ENCODE measurements at places on chromosomes 12 and 14.

DNA sequence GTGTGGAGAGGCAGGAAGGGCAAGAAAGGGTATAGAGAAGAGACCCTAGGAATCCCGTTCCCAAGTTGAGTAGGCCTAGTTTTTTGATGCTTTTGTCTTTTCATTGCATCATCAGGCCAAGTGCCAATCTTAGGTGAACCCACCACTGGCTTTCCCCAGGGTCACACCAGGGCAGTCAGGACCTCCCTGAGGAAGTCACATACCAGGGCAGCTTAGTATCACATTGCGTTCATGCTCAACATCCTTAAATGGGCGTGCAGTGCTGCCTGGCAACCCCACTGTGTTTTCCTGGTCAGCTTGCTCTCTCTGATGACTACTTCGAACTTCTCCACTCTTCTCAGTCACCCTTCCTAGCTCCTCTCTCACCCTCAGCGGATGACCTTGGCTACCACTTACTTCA is 9.0 kb downstream of the ASIC1 start:
- no peak for DNase-seq

DNA sequence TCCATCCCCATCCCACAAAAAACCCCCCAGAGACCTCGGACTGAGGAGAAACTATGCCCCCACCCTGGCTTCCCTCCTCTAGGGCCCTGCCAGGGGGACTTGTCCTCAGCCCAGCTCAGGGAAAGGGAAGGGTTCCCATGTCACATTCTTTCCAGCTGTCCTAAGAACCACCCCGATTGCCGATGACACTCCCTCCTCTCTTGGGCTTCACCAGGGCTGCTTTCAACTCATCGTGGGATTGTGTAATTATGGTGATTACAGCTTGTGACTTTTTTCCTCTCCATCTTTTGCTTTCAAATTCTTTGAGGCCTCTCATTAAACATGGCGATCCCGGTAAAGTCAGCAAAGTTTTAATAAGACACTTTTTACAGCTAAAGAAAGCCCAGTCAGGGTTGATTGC is 344.0 kb downstream of the DPF3 start:
- DNase-seq = no peak

GRCh38 chr14:63496837-63497400 is 46.3 kb downstream of the PPP2R5E start:
- no peak for DNase-seq

GRCh38 chr14:101470266-101470665 is 91.0 kb upstream of the DIO3 start:
- no peak for DNase-seq

GRCh38 chr14:60655898-60656685 is 6.8 kb upstream of the SIX1 start:
- no peak for DNase-seq

DNA sequence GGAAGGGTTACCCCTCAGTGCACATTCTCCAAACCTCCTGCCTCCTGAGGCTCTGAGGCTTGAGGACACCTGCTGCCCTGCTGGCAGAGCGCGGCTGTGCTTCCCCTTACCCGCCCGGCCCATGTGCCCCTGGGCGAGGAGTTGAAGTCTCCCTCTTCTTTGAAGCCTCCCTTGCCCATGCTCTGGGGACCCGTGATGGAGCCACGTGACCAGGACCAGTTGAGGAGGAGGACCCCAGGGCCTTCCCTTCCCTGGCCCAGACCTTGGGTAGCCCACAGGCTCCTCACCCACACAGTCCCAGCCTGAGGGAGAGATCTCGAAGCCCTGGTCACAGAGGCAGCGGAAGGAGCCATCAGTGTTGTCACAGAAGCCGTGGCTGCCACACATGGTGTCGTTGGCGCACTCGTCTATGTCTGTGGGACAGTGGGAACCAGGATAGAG is 12.9 kb downstream of the ISCA2 start:
- DNase-seq = no peak

- DNase-seq = no peak
Measured at GRCh38 chr12:110310763-110311162, 29.7 kb downstream of the ATP2A2 start.

GRCh38 chr12:25792031-25792430 is 166.5 kb upstream of the RASSF8 start:
- no peak for DNase-seq

- DNase-seq = no peak
Measured at GRCh38 chr14:81727218-81727617, 193.6 kb upstream of the SEL1L start.

GRCh38 chr14:99510556-99511139 is 29.4 kb downstream of the CCNK start:
- DNase-seq = no peak

DNA sequence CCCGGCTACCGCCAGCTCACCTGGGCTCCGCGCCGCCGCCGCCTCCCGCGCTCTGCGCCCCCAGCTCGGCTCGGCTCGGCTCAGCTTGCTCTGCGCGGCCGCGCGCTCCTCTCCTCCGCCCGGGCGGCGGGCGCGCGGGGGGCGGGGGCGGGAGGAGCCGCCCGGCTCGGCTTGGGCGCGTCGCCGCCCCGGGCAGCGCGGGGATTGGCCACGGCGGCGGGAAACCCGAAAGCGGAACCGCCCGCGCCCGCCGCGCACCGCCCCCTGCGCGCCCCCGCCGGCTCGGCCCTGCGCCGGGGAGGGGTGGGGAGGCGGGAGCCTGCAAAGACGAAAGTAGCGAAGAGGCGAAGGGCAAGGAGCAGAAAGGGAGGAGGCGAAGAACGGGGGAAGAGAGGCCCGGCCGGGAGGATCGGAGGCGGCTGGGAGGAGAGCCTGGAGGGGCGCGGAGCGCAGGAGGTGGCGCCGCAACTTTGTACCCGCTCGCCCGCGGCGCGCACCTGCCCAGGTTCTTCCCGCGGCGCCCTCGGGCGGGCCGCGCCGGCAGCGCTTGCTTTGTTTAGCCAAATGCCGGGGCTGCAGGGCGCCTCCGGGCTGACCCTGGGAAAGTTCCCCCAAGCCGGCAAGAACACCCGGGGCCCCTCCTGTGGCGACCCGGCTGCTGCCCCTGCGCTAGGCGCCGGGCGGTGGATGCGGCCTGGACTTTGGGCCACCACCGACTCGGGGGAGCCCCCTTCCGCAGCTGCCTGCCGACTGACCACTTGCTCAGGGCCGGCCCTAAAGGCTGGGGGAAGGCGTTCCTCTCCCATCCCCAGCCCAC is at the start of gene CAMKK2:
TSS of gene CAMKK2 (minus strand) at position 92 of the 817 bp plus-strand sequence. CDS start 22,183 bp downstream, outside the sequence.
- peak; percentile 68 for DNase-seq

- no peak for DNase-seq
Measured at GRCh38 chr14:53367644-53368026, 214.5 kb upstream of the DDHD1 start.

DNA sequence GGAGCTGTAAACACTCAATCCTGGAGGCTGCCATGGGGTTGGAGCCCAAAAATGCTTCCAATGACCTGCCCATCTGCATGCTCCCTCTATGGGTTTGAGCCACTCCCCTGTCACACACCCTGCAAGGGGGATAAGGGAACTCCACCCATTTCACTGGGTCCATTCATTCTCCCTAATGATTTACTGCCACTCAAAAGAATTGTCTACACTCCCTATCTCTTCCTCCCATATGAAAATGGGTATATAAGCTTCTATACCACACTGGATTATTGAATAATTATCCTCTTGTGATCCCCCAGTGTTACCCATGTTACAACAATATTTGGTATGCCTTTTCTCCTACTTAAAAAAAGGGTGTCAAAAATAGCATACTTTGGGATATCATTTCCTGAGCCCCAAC is 260.8 kb upstream of the CCDC196 start:
- no peak for DNase-seq

DNA sequence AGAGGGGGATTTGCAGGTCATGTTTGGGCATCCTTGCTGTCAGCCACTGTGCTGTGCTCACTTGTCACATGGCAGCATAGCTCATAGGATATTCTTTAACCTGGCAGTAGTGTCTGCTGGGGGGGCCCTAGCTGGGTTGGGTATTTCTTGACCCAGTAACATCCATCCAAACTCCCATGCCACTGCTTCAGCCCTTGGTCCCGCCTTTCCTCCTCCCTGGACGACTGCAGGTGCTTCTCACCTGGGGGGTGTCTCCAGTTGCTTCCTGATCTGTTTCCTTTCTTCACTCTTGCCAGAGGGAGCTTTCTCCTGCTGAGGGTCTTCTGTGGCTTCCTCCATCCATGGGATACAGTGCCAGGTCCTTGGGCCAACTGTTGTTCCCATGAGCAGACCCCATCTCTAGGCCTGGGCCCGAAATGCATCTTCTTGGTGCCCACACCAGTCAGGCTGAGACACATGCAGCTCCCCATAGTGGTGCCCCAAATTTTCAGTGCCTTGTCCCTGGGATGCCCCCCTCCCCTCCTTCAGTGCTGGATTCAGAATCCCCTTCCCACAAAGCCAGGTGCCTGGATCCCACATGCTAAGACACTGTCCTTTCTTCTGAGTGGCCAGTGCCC is 20.5 kb downstream of the C14orf132 start:
- no peak for DNase-seq

GRCh38 chr12:16347391-16348298 is at the start of gene MGST1:
Gene MGST1, plus strand, starts transcription at chr12:16347645. Its CDS starts 6,608 bp downstream, at chr12:16354253.
- DNase-seq = no peak

- no peak for DNase-seq
Measured at GRCh38 chr14:94761348-94761996, 8.4 kb downstream of the GSC start.

- DNase-seq = no peak
Measured at GRCh38 chr12:102958073-102958829, 777 bp downstream of the ASCL1 start.

DNA sequence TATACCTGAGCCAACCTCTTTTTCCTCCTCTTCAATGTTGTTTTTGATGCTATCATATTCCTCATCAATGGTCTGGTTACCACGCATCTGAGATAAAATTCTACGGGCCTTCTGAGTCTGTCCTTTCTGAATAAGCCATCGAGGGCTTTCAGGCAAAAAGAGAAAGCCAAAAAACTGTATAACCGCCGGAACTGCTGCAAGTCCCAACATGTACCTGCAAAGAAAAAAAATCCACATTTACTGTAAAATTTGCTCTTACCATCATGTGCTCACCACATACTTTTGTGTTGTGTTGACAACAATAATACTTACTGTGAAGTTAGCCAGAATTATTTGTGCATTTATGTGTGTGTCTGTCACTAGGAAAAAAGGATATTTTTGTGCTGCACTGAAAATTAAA is 77.6 kb downstream of the SLC2A13 start:
- DNase-seq = no peak

DNA sequence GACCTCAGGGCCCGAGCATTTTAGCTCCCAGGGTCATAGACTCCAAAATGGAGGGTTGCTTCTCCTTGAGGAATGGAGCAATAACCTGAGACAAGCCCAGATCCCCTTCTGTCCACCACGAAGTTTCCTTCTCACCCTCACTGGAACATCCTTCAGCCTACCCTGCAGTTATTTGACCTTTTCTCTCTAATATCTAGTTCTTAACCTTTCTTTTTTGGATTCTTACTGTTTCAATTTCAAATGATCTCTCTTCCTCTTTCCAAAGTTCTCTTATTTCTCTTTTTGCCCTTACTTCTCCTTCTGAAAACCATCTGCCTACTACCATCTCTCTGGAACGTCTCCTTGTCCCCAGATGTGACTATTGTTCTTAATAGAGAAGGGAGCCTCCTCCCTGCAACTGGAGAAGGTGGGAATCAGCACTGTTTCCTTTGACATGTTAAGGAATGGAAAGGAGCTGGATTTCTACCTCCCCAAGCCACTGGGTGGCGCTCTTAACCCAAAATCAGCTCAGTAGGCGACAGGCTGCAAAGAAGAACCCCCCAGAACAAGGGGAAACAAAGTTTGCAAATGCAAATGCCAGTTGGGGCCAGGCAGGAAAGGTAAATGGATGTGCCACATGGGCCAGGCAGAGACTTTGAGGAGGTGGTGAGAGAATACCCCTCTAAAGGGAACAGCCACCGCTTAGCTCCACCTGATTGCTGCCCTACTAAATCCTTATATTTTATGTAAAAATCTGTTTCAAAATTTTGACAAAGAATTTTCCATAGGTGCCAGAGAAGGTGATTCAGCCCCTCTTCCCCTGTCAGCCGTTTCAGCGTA is 22.4 kb upstream of the PDE1B start:
- no peak for DNase-seq

- no peak for DNase-seq
Measured at GRCh38 chr14:103434868-103435442, 49.7 kb downstream of the MARK3 start.

DNA sequence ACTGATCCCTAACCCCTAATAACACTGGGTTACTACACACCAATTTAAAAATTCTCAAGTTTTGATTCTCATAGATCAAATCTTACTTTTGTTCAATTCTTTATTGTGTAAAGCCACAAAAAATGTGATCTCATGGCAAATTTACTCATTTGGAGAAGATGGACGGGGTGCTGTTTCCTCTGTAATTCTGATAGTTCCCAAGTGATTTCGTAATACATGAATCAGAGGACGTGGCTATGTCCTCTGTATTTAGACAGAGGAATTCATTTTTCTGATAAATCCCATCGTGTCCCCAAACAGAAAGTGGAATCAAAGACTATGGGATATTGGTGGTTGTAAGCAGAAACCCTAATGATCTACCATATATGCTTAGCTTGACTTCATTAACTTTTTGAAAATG is 76.6 kb upstream of the GNG2 start:
- DNase-seq = no peak

- DNase-seq = no peak
Measured at GRCh38 chr12:49008943-49009342, 9.6 kb downstream of the PRKAG1 start.

GRCh38 chr14:21999402-21999801 is 325.8 kb upstream of the OR4E1 start:
- DNase-seq = no peak

DNA sequence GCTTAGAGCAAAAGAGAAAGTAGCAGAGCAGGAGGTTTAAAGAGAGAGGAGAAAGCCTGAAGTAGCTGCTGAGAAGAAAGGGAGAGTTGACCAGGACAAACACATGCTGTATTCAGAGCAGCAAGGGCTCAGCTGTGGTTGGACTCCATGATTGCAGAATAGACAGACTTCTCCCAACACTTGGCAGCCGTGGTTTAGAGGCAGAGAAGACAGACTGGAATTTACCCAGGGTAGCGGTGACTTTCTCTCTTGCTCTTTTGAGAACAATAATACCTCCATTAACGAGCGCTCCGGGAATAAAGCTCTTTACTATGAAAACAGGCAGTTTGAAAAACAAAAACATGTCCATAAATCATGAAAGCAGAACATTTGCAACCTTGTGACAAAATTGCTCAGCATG is 21.4 kb upstream of the IGF1 start:
- DNase-seq = no peak
